ENCODE measurements at places on chromosomes 11 and 22.

- DNase-seq, result no peak
Measured at GRCh38 chr11:63564056-63564774, 1.0 kb upstream of the PLAAT2 start.

DNA sequence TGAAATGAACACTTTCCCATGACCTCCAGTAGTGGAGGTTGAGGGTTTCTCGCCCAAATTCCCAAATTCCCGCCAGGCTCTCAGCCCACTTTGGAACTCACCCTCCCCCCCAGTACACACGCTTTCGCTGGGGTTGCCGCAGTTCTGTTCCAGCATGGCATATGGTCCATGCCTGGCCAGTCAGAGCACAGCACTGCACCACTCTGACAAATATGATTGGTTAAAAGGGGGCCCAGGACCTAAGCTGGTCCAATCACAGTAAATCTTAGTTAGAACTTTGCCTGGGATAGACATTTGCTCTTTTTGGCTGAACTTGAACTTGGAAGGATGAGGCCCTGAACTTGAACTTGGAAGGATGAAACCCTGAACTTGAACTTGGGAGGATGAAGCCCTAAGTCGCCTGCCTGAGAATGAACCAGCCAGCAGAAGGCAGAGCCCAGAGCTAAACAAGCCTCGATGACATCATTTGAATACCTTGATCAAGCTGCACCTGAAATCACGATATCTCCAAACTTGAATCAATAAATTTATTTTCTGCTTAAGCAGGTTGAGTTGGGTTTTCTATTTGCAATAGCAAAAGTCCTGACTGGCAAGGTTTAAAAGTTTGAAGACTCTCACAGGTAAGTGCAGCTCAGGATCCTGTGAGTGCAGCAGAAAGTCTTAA is 12.6 kb upstream of the SSTR3 start:
- no peak for DNase-seq

DNA sequence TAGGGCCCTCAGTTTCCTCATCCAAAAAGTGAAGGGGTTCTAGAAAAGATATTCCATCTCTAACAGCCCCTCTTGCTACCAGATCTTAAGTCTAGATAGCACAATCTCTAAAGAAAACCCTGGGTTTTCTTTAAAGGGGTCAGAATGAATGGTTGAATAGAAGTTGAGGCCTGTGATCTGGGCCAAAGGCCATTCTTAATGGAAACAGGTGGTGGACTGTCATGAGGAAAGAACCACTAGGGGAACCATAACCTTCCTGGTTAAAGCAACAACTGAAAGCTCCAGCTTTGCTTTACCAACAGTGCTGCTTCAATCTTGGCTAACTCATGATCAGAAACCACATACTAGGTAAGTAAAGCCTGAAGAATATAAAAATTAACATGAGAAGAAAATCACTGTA is 1.8 kb downstream of the CELF1 start:
- DNase-seq, result no peak

GRCh38 chr22:39429916-39430575 is 26.8 kb upstream of the MGAT3 start:
- peak; percentile 37 for DNase-seq

GRCh38 chr11:121613724-121614123 is 161.0 kb upstream of the SORL1-AS1 start:
- no peak for DNase-seq

DNA sequence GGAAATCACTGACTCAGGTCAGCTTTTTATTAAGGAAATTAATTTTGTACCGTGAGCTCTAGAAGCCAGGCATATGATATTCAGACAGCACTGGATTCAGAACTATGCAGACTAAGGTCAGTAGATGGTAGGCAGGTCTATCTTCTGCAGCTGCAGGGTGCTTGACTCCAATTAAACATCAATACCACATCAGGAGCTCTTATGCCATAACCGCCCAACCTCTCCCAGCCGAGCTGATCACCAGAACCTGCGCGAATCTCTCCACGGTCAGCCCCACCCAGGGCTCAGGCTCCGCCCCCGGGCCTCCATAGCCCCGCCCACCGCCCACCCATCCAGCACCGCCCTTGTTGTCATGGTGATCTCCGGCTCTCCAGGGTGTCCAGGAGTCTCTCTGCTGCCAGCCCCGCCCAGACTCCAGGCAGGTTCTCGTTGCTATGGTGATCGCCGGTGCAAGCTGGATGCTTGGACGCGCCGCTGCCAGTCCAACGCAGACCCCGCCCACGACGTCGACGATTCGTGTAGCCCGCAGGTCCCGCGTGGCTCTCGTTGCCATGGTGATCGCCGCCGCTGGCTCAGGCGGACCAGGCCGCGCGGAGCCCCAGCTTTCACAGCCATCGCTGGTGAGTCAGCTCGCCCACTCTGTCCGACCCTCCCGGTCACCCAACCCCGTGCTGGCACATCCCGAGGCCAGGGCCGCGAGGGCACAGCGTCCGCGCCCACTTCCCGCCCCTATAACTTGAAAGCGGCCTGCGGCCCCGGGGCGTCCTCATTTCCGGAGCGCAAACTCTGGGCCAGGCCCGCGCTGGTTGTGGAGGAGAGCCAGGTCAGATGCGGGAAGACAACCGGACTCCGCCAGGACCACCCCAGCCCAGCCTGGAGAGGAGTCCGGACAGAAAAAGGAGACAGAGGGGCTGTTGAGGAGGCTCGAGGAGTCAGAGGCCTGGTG is at the start of gene RAB36:
Gene RAB36 (plus strand): TSS at position 546 of the 946 bp plus-strand sequence. CDS start 1,140 bp downstream, outside the sequence.
- DNase-seq, result peak; percentile 98

- no peak for DNase-seq
Measured at GRCh38 chr11:71962428-71963038, 33.7 kb downstream of the RNF121 start.

GRCh38 chr22:20020533-20021195 is at the start of gene TANGO2:
Gene TANGO2, plus strand, starts transcription at chr22:20021110. Its CDS starts 15,689 bp downstream, at chr22:20036799.
- peak; percentile 97 for DNase-seq

- no peak for DNase-seq
Measured at GRCh38 chr11:7275133-7275532, 23.4 kb downstream of the SYT9 start.

DNA sequence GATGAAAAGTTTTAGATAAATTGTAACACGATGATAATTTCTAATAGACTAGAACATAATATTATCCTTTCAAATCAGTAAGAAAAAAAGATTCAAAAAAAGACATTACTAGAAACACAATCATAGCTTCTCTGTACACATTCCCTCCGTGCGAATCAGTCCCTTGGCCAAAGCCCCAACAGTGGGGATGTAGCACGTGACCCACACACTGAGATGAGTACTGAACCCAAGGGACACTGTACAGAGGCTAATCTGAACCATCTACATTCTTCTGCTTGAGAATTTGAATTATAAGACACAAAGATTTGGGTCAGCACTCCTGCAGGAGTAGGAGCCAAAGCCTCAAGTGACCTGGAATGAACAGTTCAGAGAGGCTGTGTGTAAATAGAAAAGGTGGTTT is 353.7 kb downstream of the INSC start:
- no peak for DNase-seq

DNA sequence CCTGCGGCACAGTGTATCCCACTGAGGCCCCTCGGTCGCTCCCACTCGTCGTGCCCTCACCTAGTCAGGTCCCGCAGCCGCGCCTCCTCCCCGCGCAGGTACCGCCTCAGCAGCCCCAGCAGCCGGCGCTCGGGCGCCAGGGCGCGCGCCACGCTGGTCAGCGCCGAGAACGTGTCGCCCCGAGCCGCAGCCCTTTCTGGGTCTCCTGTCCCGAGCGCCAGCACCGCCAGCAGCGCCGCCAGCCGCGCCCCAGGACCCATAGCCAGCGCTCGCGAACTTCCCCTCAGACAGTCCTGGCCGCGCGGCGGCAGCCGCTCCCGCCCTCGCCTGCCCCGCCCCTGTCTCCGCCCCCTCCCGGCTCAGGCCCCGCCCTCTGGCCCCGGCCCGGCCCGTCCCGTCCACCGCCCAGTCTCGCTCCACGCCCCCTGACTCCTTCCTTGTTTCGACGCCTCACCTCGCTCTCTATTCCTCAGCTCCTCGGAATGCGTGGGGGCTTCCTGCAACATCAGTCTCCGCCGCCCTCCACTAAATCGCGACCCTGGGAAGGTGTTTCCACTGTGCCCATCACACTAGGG is at the start of gene P4HA3:
Gene P4HA3 (minus strand): TSS at position 289 of the 575 bp plus-strand sequence. CDS start 29 bp downstream, at position 260.
- peak; percentile 81 for DNase-seq

DNA sequence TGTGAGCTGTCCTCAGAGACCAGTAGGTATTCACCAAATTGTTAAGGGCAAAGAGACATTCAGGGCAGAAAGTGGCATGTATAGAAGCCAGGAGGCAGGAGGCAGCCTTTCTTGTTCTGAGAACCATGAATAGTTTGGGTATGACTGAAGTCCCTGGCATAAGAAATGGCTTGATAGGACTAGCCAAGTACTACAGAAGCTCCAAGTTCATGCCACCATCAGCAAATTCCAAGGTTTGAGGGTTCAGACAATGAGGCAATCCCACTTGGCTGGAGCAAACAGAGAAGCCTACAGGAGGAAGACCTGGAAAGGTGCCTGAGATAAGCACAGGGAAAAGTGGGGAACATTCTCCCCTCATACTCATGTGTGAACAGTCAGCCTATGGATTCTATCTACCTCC is 25.8 kb downstream of the XRRA1 start:
- no peak for DNase-seq

- DNase-seq, result peak; percentile 63
Measured at GRCh38 chr22:46737105-46737975, 712 bp downstream of the CERK start.

GRCh38 chr22:23313791-23314567 is 133.7 kb downstream of the BCR start:
- DNase-seq, result no peak

- no peak for DNase-seq
Measured at GRCh38 chr11:75174781-75175370, 24.0 kb downstream of the SLCO2B1 start.

- no peak for DNase-seq
Measured at GRCh38 chr11:16126362-16126761, 230.0 kb downstream of the SOX6 start.

DNA sequence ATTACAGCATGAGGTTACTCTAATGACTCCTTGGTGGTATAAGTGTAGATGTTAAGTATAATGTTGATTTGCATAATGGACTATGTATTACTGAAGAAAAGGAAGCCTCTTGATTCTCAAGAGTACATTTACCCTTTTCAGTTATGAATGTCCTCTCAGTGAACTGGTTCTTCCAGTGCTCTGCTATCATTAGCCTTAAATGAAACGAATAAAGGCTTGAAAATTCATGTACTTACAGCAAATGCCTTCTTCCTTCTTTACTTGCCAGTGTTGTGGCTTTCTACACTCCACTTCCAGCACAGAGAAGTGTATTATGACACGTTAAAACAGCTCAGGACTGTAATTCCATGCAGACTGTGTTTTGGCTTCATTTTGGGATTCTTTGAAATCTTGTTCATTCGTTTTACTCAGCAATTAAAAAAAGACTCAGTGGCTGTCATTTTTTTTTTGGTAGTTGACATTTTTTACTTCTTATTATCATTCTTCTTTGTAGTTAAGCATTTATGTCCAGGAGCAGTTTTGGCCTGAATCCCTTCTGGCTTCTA is 96.9 kb downstream of the MTMR3 start:
- no peak for DNase-seq

GRCh38 chr11:65014726-65015227 is 817 bp downstream of the ARL2 start:
- DNase-seq, result no peak

GRCh38 chr11:47908198-47908597 is 60.0 kb upstream of the NUP160 start:
- DNase-seq, result no peak

- DNase-seq, result no peak
Measured at GRCh38 chr11:99066618-99067317, 46.0 kb downstream of the CNTN5 start.

DNA sequence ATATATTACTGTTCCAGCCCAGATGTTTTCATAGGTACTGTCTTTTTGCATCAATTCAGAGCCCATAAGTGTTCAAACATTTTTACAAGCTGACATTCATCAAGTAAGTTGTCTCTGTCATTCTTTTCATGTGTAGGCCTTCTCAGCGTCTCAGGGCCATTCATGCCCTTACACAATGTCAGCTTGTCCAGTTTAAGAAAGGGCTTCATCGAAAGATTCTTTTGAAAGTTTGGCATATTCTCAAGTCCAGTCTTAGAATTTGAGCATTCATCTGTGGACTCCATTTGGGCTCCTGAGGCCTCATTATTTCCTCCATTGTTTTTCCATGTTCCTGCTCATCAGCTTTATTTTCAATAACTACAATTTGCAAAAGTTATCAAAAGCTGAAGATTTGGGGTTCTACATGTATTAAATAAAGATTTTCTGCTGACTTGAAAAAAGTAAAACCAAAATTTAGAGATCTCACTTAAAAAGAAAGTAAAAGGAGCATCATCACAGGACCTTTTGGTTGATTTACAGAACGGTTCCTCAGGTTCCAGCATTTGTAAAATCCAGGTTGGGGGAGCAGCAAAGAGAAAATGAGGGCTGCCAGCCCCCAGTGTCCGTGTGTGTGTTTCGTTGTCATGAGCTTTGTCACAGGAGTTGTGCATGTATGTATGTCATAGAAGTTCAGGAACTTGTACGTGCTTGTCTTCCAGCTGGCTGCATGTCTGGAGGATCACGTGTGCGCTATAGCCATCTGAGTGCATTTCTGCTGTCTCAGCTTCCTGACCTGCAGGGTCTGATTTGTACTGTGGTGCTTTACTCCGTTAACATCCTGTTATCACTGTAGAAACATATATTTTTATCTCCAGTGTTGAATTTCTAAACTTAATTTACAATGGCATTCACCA is 15.6 kb downstream of the MOV10L1 start:
- no peak for DNase-seq

DNA sequence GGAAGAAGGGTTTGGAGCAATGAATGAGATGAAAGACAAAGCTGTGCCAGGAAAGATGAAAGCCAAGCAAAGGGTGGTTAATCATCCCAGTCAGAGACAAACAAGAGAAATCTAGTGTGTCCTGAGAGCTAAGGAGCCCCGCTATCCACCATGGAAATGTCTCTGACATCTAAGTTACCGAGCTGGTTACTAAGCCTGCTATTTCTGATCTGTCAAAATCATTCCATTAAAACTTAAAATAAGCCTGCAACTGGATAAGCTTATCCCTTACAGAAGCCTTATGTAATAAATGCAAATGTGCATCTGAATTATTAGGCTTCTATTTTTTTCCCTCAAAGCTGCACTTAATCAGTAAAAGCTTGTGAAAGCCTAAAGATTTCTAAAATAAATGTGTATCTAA is 22.1 kb upstream of the SESN3 start:
- no peak for DNase-seq

- DNase-seq, result no peak
Measured at GRCh38 chr11:67030976-67031375, 8.0 kb downstream of the SYT12 start.

GRCh38 chr22:50548040-50548920 is 2.6 kb downstream of the KLHDC7B start:
- DNase-seq, result peak; percentile 49

DNA sequence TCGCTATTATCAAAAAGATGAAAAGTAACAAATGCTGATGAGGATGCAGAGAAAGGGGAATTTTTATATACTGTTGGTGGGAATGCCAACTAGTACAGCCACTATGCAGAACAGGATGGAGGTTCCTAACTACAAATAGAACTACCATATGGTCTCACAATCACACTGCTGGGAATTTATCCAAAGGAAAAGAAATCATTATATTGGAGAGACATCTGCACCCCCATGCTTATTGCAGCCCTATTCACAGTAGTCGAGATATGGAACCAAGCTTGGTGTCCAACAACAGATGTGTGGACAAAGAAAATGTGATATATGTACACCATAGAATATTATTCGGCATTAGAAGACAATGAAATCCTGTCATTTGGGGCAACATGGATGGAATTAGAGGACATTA is 19.6 kb upstream of the POU2AF2 start:
- DNase-seq, result no peak

Data from Right ventricle myocardium superior (tissue), 1 donor.